Esophagus mucosa (tissue), 1 donor: ENCODE measurements at places on chromosomes 3 and 15.

GRCh38 chr15:86362555-86362954 is 282.9 kb downstream of the AGBL1 start:
- ATAC-seq = peak; percentile 100

GRCh38 chr3:335240-335639 is 138.7 kb downstream of the CHL1 start:
- ATAC-seq = no peak

GRCh38 chr3:143445118-143445517 is 325.5 kb downstream of the CHST2 start:
- peak; percentile 45 for ATAC-seq

- ATAC-seq = peak; percentile 29
Measured at GRCh38 chr3:67048067-67048714, 50.1 kb downstream of the KBTBD8 start.

DNA sequence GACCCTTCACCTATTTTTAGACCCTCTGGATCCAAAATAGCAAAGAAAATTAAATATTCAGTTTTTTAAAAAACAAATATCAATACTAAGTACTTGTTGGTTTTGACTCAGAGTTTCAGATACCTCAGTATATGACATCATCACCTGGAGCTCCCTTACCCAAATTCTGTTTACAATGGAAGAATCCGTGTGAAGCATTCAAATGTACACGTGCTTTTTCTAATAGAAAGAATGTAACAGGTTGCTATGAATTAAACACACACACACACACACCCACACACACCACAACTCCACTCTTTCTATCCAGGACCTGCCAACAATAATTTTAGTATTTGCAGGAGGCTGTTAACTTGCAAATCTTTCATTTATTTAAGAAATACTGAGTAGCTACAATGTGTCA is 221.8 kb downstream of the THRB start:
- ATAC-seq = no peak

DNA sequence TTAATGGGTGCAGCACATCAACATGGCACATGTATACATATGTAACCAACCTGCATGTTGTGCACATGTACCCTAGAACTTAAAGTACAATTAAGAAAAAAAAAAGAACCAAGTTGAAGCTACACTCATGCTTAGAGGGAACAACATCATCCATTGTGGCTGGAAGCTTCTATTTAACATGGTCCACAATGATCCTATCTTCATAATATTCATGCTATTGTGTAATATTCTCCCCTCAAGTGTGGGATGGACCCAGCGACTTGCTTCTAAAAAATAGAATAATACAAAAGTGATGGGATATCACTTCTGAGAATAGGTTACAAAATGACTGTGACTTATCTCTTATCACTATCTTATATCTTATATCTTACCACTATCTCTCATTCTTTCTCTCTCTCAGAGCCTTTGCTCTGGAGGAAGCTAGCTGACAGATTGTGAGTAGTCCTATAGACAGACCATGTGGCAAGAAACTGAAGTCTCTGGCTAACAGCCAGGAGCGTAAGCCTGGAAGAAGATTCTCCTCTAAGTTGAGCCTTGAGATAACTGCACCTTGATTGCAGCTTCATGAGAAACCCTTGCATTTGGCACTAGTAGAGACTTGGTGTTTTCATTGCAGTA is 198.5 kb upstream of the MRPL3 start:
- no peak for ATAC-seq

GRCh38 chr3:12501360-12502020 is 17.2 kb downstream of the TSEN2 start:
- ATAC-seq = no peak

DNA sequence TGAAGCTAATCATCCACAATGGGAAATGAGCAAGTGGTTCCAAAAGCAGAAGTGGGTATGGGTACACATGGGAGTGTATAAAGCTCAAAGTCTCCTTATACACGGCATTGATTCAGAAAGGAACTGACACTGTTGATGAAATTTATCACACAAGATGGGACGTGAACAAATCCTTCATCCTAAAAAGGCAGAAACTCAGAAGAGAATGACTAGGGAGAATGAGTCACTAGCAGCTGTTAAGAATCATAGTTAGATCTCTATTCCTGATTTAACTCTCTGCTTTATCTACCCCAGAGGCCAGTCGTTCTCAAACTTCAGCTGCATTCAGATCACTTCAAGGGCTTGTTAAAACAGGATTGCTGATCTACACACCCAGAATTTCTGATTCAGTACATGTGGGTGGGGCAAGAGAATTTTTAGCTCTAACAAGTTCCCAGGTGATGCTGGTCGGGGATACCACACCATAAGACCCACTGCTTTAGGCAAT is 97.7 kb upstream of the PHLDB2 start:
- peak; percentile 95 for ATAC-seq

DNA sequence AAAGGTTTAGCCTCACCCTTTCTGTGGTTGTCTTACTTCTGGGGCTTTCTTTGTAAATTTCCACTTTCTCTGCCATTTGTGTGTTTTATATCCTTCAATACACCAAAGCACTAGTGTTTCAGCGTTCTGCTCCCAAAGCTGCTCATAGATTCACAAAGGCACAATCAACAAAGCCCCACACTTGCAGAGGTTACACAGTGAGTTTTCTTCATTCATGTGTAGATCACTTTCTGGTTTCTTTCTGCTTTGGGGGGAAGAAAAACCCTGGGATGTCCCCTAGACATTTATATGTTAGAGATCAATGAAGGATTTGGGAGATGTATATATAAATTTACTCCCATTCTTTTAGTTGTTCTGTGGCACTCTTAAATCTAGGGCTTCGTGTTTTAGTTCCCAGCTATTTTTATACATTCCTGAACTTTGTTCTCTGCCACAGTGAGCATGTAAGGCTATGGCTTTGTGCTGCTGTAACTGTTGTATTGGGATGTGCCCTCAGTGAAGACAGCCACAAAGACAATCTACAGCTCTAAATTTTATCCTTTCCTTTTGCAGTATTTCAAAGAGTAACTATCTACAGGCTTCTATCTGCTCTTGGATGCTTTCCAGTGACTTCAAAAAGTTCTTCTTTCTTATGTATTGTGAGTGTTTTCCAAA is 636.5 kb downstream of the ZBBX start:
- no peak for ATAC-seq

GRCh38 chr3:197317250-197317963 is 19.0 kb upstream of the DLG1 start:
- ATAC-seq = peak; percentile 85

- ATAC-seq = no peak
Measured at GRCh38 chr3:9955611-9956352, 3.6 kb upstream of the PRRT3 start.

GRCh38 chr3:55017876-55018275 is 90.0 kb upstream of the LRTM1 start:
- no peak for ATAC-seq

- ATAC-seq = no peak
Measured at GRCh38 chr3:10012106-10012505, 14.1 kb upstream of the FANCD2 start.

DNA sequence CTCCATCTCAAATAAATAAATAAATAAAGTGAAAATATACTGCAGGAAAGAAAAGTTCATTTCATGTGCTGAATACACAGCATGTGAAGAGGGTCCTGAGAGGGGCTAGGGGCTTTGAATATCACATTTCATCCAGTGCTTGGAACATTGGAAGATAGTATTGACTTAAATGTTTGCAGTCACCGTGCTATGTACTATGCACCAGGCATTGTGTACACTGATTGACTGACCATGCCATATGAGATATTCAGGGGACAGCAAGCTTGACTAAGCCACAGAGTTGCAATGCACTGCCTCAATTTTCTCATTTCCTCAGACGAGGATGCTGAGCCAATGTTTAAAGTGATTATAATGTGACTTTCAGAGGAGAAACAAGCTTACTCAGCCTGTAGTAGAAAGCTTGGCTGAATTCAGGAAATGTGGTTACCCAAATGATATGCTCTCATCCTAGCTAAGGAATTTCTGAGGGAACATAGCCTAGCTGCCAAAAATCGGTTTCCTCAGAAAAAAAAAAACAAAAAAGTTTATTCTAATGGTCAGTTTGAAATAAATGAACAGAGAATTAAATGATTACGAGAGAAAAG is 557.9 kb downstream of the FGF12 start:
- no peak for ATAC-seq

DNA sequence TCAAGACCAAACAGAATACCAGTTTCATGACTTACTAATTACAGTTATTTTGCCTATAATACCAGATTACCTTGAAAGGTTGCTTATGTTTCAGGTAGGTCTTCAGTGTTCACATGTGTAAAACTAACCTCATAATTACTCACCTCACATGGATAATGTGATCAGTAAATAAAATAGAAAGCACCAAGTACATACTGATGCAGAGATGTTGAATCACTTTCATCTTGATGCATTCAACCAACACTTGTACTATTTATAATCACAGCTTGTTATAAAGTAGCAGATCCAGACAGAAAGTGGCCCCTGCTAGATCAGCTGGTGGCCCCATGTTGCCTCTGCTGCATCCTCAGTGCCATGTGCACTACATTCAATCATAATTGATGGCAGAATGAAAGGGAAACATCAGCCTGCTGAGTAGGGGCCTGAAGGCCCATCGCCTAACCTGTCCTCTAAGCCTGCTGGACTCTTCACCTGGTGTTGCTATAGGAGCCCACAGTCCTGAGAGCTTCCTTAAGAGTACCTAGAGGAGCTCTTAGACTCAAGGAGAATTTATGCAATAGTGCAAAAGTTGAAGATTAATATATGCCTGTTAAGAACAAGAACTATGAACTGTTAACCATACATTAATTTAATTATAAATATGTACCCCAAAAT is 154.3 kb downstream of the PLCL2 start:
- ATAC-seq = peak; percentile 17

DNA sequence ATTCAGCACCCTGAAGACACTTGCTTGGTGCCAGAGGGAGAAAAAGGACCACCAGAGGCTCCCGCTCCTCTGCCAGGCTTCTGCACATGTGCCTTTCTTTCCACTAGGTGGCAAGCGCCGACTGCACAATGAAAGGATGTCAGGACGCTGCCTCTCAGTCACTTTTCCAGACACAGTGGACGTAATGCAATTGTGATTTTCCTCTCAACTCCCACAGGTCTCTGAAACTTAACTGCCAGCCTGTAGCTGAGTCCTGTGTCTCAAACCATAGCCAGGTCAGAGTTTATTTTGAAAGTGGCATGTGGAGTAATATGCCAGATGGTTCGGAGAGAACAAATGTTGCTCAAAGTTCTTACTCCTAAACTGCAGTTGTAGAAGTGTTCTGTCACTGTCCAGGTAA is 162.9 kb downstream of the ITPR1 start:
- peak; percentile 82 for ATAC-seq
